H7 (cell line): ENCODE measurements at places on chromosomes 4 and X.

GRCh38 chrX:9376111-9376510, 88.7 kb upstream of the TBL1X start:
- no peak for DNase-seq

- DNase-seq = no peak
Measured at GRCh38 chr4:149711593-149712365, 103.9 kb downstream of the IQCM start.

GRCh38 chrX:14076639-14077038, 46.9 kb upstream of the GEMIN8 start:
- no peak for DNase-seq

GRCh38 chr4:151163855-151164254, 64.4 kb downstream of the RPS3A start:
- no peak for DNase-seq

DNA sequence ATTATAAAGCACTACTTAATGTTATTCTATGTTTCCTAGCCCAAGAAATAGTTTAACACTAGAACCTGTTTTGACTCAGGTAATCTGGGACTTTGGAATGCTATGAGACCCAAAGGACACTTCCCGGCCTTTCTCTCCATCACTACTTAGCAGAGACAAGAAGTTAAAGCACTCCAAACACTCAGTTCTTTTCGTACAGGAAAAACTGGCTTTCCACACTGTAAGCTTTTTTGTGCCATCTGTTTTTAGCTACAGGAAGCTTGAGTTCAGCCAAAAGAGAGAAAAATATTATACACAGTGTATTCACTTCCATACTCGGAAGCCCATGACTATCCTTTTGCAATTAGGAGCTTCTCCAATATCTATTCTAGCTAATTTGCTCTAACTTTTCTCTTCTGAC, 7.9 kb upstream of the FGF13 start:
- DNase-seq = no peak

- no peak for DNase-seq
Measured at GRCh38 chr4:69078852-69079251, 17.4 kb upstream of the UGT2B7 start.

DNA sequence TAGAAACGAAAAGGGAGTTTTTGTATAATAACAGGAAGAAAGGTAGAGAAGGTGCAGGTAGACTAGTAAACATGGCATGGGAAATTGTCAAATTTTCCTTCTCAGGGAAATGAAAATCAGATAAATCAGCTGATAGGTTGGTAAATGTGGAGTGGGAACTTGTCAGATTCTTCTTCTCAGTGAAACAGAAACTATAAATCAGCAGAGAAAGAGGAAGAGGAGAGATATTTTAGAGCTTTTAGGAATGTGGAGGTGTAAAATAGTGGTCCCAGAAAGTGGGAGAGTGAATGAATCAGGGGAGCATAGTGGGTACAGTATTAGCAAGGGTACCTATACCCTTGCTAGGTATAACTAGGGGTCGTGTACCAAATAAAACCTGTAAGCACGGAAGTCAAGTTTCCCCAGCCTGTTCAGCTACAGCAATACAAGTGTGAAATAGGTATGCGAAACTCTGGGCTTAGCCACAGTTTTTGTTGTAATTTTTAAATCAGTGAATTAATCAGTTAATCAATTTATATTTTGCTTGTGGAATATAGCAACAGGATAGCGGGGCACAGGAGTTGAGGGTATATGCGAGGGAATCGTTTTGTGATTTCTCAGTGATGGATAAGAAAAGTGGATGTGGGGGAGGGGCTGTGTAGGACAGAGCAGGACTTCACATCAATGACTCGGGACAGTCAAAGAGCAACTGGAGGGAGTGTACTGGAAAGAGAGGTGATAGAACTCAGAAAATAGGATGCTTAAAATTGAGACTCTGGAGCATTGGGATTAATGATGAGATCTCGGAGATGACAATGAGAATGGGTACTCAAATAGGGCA, 561.5 kb downstream of the INPP4B start:
- DNase-seq = no peak

DNA sequence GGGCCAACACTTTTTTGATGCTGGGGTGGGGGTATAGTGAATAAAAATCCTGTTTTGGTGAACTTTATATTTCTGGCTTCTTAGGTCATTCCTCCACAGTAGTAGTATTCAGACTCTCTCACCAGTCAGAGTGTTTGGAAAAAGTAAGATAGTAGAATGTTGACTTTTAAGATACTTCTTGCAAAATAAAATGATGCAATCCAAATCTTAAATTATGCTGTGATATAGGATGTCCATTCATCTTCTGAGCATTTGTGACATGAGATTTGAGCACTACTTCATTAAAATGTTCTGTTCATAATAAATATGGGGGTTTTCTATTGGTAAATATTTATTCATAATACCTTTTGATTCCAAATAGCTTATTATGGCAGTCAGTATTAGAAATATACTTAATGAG, 70.1 kb downstream of the BMP2K start:
- DNase-seq = no peak

DNA sequence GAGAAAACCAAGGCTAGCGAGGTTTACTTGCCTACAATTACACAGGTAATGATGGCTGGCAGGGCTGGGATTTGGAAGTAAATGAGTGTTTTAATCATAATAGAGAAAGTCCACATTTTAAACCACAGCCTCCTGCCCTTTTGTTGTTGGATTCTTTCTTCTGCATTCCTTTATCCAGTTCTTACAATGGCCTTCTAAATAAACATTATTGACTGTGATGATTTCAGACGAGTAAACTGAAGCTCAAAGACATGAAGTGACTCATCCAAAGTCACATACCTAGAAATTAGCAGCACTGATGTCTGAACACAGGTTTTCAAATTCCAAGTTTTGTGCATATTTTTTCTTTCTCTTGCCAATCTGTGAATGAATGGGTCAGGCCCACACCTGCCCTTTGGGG, 51.2 kb upstream of the C1QTNF7 start:
- no peak for DNase-seq

- DNase-seq = peak; percentile 32
Measured at GRCh38 chr4:169723207-169723965, 34.4 kb downstream of the HPF1 start.

GRCh38 chr4:24456431-24456830, 127.9 kb downstream of the DHX15 start:
- DNase-seq = no peak

- peak; percentile 48 for DNase-seq
Measured at GRCh38 chr4:77358315-77358928, 201.4 kb downstream of the CCNG2 start.

DNA sequence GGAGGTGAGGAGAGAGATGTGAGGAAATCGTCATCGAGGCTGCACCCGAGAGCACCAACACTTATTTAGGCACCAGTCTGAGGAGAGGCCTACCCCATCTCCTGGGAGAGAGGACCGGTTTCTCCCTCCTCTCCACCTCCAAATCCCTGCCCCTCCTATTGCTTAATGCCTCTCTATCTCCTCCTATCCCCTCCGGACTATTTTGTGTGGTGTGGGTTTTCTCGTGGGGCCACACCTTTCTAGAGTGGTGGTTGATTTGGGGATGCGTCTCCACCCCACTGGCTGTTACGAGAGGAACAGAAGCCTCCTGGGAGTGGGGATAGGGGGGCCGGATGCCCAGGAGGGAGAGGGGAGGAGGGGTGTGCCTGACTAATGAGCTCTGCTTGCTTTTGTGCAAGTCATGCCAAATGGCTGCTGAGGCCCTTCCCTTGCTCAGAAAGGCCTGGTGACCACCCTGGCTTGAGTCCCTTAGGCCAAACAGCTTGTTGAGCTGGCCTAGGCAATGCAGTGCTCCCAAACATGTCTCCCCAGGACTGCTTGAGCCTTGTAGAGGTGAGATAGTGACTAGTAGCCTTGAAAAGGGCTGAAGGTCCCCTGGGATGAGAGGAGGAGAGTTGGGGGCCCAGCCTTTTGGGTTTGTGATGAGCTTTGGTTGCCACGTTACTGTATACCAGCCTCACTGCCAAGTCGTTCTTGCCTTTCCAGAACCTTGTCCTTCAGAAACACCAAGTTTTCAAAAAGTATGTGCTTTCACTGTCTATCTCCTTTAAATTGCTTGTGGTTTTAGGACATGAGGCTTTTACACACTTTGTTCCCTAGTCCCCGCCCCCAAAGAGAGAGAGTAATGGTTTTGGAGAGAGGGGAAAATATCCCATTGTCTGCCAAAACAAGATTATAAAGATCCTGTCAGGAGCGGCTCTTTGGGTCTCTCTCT, 1.2 kb downstream of the MSN start:
- peak; percentile 50 for DNase-seq

GRCh38 chr4:101418466-101418865, 71.1 kb upstream of the PPP3CA start:
- DNase-seq = no peak

DNA sequence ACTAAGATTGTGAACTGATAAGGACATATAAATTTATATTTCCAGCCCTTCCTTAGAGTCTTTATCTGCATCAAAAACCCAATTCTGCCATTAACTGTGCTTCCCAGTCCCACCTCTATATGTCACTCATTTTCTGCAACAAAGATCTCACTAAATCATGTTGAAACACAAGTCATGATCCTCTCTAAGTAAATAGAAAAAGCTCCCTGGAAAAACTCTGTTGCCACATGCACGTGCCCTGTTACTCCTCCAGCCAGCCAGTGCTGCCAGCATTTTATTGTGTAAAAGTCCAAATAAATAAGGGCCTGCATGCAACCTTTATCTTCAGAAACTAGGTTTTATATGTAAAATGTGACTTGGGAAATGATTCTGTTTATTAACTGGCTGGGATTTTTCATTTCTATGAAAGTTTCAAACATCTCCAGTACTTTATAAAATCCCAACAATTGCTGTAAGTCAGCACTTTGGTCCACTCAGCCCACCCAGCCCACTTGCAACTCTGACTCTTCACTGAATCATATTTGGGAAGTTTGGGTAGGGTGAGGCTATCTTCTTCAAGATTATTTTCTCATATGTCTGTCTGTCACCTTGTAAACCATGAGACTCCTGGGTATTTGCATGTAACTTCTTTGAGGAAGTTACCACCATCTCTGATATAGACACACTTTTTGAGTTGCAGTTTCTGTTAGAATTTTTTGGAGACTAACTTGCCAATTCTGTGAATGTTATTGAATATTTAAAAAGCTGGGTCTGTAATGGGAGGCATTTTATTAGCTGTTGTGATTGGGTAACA, 40.0 kb upstream of the SMARCA5 start:
- DNase-seq = no peak

- DNase-seq = no peak
Measured at GRCh38 chr4:85783483-85783882, 308.5 kb downstream of the ARHGAP24 start.

- DNase-seq = no peak
Measured at GRCh38 chr4:7058792-7059191, 9.1 kb downstream of the GRPEL1 start.

GRCh38 chr4:73822389-73822788, 14.1 kb upstream of the CXCL6 start:
- no peak for DNase-seq

- DNase-seq = peak; percentile 89
Measured at GRCh38 chrX:40153345-40154249, 55.8 kb upstream of the BCOR start.

- DNase-seq = no peak
Measured at GRCh38 chrX:39675619-39676018, 422.1 kb downstream of the BCOR start.

- no peak for DNase-seq
Measured at GRCh38 chr4:175731506-175731905, 80.6 kb downstream of the GPM6A start.

DNA sequence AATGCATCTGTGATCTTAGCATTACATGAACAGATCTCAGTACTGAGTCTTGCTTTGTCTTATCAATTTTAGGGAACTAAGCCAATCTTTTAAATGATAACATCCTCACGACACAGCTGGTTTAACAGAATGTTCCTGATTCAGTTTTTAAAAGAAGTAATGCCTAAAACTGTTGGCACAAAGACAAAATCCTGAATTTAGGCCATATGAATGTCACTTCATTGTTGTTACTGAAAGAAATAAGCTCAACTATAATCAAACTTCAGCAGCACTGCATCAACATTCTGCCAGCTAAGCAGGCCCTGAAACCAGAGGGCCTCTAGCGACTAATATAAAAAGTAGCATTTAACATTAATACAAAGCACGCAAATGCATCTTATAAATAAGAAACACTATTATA, 130.6 kb downstream of the FRYL start:
- no peak for DNase-seq

GRCh38 chrX:137058339-137059127, 24.7 kb upstream of the GPR101 start:
- no peak for DNase-seq

GRCh38 chr4:155207534-155208257, 740 bp upstream of the NPY2R start:
- DNase-seq = peak; percentile 48

DNA sequence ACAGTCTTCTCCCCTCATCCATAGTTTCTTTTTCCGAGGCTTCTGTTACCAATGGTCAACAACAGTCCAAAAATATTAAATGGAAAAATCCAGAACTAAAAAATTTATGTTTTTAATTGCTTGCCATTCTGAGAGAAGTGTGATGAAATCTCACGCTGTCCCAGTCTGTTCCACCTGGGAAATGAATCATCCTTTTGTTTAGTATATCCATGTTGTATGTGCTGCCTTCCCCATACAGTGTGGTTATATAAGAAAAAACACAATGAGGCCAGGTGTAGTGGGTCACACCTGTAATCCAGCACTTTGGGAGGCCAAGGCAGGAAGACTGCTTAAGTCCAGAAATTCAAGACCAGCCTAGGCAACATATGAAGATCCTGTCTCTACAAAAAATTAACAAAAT, 161.6 kb downstream of the CHIC2 start:
- DNase-seq = no peak

GRCh38 chr4:186148336-186148975, 42.9 kb upstream of the CYP4V2 start:
- no peak for DNase-seq

DNA sequence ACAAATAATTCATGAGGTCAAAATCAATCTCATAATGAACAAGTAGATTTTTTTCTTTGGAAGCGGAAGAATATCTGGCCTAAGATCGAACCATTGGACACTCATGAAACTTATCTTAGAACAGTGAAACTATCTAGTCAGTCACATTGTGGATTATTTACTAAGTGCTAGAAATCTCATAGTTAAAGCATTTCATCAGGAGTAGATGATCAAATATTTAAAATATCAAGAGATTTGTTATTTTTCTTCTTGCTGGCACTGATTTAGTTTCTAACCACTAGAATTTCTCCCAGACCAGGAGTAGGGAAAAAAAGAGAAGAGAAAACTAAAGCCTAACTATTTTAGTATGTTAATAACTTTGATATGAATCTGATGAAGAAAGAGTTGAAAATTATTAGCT, 105.5 kb downstream of the SHROOM3 start:
- DNase-seq = no peak

DNA sequence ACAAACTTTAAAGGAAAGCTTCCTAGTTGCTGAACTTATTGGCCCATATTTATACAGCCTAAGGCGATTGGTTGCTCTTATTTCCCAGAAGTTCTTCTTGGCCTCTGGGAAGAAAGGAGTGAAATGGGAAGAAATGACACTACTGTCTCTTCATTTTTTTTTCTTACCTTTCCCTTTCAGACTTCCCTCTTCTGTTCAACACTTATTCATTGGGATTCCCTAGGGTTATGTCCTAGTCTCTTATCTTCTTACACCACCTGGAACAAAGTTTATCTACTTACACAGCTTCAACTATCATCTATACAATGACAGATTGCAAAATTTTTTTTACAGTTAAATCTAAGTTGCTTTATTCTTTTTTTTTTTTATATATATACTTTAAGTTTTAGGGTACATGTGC, 68.0 kb downstream of the SNX12 start:
- DNase-seq = no peak
